Placental pericyte (primary cell): ENCODE measurements at places on chromosomes 7 and 10. TPM values are rescaled to one million over a fixed set of nuclear protein-coding genes. Genes with fewer than 3 reads are reported as not detected.

The TBX20 gene
- total RNA-seq: 11.8 and 16.0 TPM in 2 replicates

The SEC31B gene
- 2.9 and 4.2 TPM in 2 replicates for total RNA-seq

The SAMD9 gene
- total RNA-seq: 8.8 and 35.1 TPM in 2 replicates

The CNNM1 gene
- under 0.01 and 1.6 TPM in 2 replicates for total RNA-seq

The ZNF485 gene
- 1.1 and 2.6 TPM in 2 replicates for total RNA-seq

The ANKRD26 gene
- 5.5 and 8.7 TPM in 2 replicates for total RNA-seq

The OR13A1 gene
- total RNA-seq: under 0.01 TPM in 1 of 2 replicates, not detected in the other

The TMEM225B gene
- 0.44 TPM in 1 of 2 replicates, not detected in the other for total RNA-seq

The SUGCT gene
- 3.7 and 6.7 TPM in 2 replicates for total RNA-seq

The TUBAL3 gene
- total RNA-seq: not detected in 2 replicates

The IQUB gene
- 0.57 and 0.66 TPM in 2 replicates for total RNA-seq

The PON1 gene
- total RNA-seq: not detected in 2 replicates
